ENCODE measurements at places on chromosomes 7 and 10.

- DNase-seq = no peak
Measured at GRCh38 chr10:33612551-33612950, 278.1 kb upstream of the NRP1 start.

DNA sequence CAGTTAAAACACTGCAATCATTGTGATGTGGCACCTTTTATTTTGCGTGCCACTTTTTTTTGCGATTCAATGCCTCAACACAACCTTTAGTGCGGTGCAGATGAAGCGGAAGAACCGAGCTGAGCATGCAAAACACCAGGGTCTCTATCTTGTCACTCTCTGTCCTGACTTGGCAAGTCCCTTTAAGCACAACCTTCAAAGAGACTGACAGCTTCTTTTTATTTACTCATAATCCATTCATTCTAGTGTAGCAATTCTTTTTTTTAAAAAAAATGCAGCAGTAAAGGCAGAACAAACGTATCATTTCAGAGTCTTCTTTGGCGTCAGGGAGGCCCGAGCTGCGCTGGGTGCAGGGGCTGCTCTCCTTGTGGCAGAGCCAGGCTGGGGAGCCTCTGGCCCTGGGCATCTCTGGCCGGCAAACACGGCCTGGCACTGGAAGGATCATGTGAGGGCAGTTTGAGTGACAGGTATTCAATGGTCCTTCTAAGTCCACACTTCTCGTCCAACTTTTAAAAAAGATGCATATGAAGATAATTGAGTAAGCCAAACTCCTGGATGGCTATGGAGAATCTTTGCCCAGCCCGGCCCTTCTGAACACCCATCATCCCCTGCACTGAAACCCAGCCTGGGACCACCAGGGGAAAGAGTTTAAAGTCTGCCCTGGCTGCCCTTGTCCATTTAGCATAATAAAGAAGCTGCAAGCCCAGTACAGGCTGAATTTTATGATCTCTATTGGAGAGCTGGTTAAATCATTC, 3.9 kb downstream of the PTF1A start:
- no peak for DNase-seq

GRCh38 chr7:4655311-4655710, 26.8 kb upstream of the FOXK1 start:
- DNase-seq = no peak

GRCh38 chr10:114550756-114551635, 107.1 kb downstream of the ABLIM1 start:
- DNase-seq = no peak

GRCh38 chr7:42736931-42737330, 174.9 kb downstream of the C7orf25 start:
- DNase-seq = no peak

- no peak for DNase-seq
Measured at GRCh38 chr7:55427342-55427741, 62.2 kb downstream of the LANCL2 start.

DNA sequence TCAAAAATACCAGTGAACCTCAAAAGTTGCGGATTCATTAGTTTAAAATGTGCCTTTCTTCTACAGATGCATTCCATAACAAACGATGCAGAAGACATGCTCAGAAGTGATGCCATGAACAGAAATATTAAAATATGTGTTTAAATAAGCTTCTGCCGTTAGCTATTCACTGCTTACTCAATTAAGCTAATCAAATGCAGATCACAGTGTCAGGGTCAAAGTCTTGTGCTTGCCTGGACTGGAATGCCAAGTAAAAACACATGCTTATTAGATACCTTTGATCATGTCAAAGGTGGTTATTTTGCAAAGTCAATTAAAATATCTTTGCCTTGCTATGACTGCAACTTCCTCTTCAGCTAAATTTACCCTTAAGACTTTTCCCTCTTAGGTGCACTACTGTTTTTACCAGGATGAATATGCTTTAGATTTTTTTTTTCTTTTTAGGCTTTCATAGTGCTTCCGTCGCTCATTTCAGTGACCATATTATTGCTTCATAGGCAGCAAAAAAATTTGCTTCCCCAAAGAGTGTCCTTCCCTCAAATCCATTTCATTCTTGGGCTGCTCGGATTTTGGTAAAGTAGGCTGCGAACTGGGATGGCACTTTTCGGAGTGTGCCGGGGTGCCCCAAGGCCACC, 905 bp downstream of the ASB13 start:
- DNase-seq = no peak

DNA sequence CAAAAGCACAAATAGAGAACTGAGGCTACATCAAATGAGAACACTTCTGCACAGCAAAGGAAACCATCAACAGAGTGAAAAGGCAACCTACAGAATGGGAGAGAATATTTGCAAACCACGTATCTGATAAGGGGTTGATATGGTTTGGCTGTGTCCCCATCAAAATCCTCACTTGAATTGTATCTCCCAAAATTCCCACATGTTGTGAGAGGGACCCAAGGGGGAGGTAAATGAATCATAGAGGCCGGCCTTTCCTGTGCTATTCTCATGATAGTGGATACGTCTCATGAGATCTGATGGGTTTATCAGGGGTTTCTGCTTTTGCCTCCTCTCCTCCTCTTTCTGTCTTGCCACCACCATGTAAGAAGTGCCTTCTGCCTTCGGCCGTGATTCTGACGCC, 120.6 kb upstream of the FRMD4A start:
- no peak for DNase-seq

DNA sequence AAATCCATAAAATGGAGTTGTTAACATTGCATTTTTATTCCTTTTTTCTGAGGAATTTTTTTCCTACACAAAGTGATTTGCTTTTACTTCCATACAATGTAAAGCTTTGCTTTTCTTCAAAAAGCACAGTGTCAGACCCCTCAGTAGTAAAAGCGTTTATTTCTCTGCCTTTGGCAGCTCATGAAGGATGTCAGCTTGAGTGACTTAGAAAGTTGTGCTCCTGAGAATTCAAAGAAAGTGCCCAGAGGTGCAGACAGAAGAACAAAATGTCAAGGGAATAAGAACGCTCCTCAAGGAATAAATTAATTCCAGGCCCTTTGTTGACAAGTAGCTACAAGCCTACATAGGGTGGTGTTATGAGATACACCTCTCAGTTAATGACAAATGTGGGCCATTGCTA, 369.3 kb upstream of the ADARB2 start:
- no peak for DNase-seq

DNA sequence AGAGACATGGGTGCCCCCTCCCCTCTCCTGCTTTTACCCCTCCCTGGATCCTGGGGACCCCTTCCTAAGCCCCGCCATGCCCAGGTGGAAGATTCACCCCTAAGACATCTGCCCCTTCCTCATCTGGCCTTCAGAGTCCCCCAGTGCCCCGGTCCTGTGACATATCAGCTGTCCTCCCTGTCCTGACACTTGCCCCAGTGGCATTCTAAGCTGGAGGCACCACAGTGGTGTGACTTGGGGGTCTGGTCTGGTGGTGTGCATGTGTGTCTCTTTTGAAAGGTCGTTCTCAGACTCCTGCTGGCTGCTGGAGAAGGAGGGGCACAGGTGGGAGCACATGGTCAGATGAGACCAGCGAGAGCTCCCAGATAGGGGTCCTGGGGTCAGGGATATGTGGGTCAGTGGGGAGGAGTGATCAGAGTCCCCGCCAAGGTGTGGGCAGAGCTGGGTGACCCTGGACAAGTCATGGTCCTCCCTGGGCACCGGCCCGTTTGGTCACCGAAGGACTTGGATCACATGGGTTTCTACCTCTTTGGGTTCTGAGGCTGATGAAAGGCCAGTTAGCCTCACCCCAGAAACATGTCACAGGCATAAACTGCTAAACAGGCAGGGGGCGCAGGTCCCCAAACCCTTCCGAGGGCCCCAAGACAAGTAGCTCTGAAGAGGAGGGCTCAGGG, 645 bp upstream of the TFR2 start:
- no peak for DNase-seq
